ENCODE measurements at places on chromosomes 2 and 18. TPM values are rescaled to one million over a fixed set of nuclear protein-coding genes. Genes with fewer than 3 reads are reported as not detected.

Gene DPP10
- total RNA-seq = 2.5 TPM

DNA sequence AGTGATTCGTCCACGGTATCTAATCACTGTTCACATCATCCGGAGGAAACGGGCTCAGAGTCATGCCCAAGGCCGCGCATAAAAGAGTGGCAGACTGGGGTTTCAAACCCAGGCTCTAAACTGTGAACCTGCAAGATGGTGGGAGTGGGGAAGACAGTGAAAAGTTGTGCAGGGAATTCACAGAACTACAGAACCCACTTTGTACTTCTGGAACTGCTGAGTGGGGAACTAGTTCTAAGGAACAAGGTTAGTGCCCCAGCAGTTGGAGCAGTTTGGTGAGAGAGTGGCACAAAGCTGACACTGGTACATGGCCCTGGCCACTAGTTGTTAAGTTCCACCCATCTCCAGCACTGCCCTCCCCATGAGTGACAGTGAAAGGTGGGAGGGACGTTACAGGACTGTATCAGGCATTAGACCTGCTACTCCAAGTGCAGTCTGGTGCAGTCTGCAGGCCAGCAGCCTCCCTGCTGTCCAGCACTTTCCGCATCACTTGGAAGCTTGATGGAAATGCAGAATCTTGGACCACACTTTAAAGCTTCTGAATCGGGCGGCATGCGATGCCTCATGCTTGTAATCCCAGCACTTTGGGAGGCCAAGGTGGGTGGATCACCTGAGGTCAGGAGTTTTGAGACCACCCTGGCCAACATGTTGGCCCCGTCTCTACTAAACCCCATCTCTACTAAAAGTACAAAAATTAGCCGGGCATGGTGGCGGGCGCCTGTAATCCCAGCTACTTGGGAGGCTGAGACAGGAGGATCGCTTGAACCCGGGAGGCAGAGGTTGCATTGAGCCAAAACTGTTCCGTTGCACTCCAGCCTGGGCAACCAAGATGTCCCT lies 47.3 kb downstream of the C2orf42 start:
- DNase-seq = peak; percentile 82

DNA sequence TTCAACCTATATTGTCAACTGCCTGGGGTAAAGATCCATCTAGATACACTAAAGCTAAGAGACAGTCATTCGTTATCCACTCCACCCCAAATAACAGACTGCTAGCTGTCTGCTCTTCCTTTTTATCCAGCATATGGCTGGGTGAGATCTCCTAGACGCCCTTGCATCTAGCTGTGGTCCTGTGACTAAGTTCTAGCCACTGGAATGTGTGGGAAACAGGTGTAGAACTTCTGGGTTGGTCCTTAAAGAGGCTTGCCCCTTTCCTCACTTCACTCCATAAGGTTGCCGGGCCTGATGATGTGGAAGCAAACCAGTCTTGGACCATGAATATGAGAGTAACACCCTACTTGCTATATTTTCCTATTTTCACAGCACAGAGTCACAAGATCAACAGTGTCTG lies 3.2 kb downstream of the COA5 start:
- DNase-seq = no peak

Gene GKN2
- not detected for total RNA-seq

GRCh38 chr2:54516842-54517241 lies 60.7 kb downstream of the SPTBN1 start:
- no peak for DNase-seq

Gene ZSWIM2
- not detected for total RNA-seq

Gene POTEF
- not detected for total RNA-seq

Gene RAB6C
- 0.10 TPM for total RNA-seq

DNA sequence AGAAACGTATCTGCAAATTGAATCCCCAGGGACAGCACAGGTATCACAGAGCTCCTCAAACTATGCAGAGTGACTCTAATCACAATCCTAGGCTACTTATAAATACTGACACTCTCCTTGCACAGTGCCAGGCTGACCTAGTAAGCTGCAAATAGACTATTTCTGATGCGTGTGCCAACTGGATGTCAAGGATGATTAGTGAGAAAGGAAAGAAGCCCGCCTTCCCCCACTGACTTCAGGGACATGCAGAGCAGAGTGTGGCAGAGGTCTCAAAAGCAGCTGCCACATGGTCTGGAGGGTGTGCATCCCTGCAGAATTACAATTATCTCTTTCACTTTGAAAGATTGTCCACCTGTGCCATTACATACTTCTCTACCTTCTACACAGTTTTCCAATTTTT lies 235.6 kb downstream of the CPS1 start:
- DNase-seq = peak; percentile 69

DNA sequence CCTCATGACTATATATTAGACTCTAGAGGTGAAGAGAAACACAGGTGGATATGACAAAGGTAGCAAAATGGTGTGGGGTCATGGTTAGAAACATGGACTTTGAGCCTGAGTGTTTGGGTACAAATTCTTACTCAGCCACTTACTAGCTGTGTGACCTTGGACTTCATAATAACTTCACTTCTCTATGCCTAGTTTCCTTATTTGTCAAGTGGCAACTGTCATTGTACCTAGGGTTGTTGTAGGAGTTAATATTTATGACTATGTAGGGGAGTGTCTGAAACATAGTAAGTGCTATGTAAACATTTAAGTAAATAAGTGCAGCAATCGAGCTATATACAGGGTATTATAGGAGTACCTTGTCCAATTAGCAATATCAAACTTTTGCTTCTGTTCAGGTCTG lies 49.7 kb upstream of the RAPH1 start:
- no peak for DNase-seq

- DNase-seq = peak; percentile 63
Observed at GRCh38 chr2:50535971-50536759, 495.8 kb downstream of the NRXN1 start.

- peak; percentile 73 for DNase-seq
Observed at GRCh38 chr2:239275044-239275685, 125.7 kb downstream of the HDAC4 start.

DNA sequence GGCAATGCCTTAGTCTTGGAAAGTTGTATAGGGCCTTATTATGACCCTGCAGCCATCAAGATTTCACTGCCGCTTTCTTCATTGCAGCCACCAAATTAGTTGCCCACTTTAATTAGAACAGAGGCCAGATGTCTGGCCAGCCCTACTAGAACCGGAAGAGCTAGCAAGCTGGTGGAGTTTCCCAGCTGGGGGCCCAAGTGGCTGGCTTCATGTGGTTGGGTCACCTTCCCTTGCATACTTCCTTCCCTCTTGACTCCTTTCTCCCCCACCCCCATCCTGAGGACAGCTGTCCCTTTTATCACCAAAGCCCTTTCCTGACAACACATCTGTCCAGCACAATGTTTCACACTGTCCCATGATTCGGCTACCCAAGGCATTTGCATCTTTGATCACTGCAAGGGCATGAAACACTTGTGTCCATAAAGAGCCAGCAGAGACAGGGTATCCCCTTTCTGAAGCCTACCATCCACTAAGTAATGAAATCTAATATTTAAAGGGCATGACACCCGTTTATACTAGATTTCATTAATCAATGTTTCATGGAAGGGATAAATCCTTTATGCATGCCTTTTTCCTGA lies 187.2 kb downstream of the BCL11A start:
- DNase-seq = peak; percentile 77

Gene INPP5D
- total RNA-seq = 9.1 TPM

- peak; percentile 82 for DNase-seq
Observed at GRCh38 chr2:54838585-54839035, 115.1 kb downstream of the EML6 start.

Gene MEX3C
- 42.2 TPM for total RNA-seq

DNA sequence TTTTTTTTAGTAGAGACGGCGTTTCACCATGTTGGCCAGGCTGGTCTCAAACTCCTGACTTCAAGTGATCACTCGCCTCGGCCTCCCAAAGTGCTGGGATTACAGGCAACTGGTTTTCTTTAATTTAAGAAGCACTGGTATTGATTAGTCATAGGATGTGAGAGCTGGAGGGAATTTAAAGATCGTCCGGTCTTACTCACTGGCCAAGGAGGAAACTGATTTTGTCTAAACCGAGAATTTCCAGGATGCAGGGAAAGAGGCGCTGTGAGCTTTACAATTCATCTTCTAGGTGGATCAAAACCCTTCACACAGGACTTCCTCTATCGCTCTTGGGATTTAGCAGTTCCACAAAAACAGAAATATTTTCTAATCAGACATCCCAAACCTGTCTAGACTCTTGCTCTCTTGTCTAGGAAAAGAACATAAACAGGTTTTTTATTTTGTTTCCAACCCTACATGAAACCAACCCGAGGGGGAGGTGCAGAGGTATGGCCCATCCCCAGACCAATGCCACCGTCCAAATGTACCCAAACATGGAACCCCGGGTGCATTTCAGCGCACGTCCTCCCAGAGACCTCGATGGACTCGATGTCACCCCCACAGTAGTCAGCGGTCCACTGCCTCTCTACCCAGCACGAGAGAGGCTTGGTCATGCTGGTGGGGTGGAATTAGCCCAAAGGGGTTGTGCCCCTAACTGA lies 12.5 kb upstream of the TUBB6 start:
- no peak for DNase-seq

Gene SPDYA
- total RNA-seq = 4.2 TPM

GRCh38 chr2:78260861-78261260 lies 738.7 kb upstream of the LRRTM4 start:
- no peak for DNase-seq

Gene EGR4
- total RNA-seq = not detected

DNA sequence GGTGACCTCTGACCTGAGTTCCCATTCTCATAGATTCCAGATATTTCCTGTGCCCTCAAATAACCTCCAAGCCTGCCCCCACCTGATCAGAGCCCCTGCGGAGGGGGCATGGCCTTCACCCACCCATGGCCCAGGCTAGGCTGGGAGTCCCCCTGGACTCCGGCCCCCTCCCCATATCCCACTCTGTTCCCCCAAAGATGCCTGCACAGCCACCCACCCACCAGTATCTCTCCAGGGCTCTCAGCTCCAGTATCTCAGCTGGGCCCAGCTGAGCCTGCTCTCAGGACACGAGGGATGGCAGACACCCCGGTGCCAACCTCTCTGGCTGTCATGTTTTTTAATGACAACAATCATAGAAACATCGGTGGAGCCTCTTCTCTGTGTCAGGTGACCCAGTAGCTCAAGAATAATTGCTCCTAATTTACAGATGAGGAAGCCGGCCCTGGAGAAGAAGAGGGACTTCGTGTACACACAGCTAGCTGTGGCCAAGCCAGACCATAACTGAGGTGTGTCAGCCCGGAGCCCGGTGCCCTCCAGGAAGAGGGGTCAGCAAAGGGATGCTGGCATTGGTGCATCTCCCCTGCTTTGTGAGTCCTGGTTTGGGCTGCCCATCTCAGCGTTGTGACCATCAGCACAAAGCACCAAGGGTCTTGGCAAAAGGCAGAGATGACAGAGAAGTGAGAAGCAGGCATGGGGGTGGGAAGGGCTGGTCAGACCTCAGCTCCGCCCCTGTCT lies 84.4 kb downstream of the SDC1 start:
- no peak for DNase-seq

GRCh38 chr2:213259266-213259665 lies 25.0 kb upstream of the SPAG16 start:
- no peak for DNase-seq

GRCh38 chr2:101795033-101795432 lies 97.5 kb downstream of the MAP4K4 start:
- no peak for DNase-seq

DNA sequence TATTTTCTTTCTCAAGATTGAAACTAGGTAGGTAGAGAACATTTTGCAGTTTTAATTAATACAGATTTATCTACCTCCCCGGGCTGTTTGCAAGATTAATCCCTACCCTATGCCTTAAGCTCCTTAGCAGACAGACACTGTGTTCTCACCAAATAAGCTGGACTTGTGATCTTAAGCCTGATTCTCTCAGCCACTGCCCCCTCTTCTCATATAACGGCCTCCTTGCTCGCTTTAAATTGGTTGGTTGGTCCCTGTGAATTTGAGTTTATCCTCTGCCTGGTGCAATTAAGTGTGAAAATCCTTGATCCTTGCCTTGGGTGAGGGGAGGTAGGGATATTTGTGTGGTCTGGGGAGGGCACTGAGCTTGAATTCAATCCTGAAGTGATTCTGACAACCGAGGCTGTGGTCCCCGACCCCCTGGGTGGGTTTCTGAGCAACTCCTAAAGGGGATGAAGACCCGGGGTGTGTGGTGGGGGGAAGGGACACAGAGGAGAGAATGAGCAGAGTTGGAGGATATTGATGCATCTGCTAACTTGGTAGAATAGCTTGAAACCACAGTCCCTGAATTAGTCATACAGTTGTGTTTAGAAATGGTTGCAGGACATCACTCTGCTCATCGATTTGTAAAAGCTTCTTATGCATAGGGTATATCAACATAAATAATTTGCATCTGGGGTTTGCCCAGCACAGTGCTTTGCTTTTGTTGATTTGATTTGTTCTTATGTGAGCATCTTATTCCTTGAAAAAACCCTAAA lies 36.9 kb upstream of the NCKAP5 start:
- DNase-seq = no peak

Gene RMDN2
- 10.9 TPM for total RNA-seq

Gene MTA3
- total RNA-seq = 36.3 TPM

DNA sequence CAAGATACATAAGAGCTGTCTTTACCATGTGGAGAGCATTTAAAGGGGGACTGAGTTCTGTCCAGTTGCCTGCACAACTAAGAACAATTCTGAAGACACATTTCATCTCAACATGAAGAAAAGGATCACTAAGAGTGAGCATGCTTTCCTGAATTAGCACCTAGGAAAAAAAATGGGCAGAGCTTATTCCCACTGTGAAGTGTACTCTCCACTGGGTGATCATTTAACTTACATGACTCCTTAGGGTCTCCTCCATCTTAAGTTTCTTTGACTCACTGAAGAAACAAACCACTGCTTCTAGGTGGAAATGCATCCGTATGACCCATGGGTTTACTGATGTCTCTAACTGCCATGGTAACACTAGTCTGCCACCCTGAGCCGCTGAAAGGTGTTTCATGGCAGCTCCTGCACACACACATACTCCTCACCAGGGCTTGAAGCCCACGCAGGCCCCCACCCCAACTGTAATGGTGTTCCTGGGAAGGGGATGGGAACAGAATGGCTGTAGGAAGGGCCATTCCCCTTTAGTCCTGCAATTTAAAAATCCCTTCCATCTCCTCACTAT lies 27.1 kb downstream of the HDLBP start:
- no peak for DNase-seq

Gene TRAPPC12
- total RNA-seq = 75.5 TPM

DNA sequence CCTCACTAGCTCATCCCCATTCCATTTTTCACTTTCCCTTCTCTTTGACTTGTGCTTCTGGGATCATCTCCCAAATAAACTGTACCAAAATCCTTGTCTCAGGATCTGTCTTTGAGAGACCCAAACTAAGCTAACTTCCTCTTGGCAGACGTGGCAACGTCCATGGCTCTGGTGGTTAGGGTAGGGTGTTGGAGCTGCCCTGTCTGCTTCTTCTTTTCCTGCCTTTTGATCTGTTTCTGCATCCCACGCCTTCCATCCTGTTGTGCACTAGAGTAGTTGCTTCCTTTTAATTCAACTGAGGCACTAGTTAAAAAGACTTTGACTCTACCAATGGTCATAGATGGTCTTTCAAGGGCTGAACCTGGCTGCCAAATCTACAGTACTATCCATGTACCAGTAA lies 5.5 kb upstream of the MAP4K4 start:
- no peak for DNase-seq

Data from tongue (tissue), 3 donors.